Caudate nucleus (tissue), 63 donors: ENCODE measurements at places on chromosomes 1 and 21.

DNA sequence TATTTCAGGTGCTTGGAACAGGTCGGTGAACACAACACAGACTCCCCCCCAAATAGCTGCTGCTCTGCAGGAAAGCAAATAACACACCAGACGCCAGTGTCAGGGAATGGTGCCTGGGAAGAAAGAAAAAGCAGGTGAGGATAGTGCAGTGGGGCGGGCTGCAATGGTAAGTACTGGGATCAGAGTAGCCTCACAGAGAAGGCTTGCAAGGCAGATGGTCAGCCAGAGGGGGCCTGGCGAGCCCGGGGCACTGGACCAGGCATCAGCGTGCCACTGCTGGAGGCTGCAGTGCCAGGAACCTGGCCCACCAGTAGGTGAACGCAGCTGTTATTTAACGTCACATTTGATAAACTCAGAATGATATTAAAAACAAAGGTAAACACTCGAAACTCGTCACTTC lies 60.0 kb downstream of the POFUT2 start:
- no peak for DNase-seq

DNA sequence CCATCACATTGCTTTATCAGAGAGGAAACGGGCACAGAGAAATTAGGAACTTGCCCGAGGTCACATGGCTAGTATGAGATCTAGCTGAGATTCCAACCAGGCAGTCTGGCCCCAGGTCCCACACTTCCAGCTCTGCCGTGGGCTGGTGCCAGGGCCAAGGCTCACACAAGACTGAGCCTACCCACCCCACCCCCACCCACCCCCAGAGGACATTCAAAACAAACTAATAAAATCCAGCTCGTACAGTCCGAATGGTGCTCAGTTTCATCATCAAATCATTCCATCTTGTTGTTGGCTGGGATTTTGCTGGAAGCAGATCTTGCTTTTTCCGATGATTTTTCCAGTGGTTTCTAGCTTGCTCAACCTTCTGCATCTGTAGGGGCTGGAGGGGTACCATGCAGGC lies 27.9 kb downstream of the MATN1 start:
- DNase-seq: no peak

DNA sequence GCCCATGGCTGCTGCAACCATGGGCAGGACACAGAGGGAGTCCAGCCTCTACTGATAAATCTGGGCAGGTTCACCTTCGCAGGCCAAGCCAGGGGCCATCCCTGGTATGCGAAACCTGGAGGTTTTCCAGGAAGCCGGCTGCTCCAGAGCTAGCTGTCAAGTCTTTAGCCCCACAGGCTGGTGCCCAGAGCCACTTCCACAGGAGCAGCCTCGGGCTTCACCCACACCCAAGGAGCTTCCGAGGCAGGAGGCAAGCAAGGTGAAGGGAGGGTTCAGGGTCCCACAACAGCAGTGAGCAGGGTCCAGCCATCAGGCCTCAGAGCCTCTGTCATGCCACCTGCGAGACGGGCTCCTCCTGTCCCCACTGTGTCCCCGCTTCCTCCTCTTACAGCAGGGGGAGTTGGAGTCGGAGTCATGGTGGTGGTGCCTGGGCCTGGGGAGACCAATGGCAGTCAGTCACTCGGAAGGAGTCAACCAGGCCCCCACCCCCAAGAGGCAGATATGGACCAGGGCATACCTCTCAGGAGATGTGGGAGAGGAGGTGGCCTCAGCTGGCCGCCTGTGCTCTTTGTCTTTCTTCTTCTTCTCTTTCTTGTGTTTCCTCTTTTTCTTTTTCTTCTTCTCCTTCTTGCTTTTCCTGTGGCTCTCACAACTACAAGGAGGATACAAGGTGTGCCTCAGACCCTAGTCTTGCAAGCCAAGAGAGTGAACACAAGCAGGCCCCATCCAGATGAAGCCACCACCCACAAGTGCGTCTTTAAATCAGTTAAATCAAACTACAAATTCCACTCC lies 2.1 kb downstream of the C1orf35 start:
- no peak for DNase-seq

DNA sequence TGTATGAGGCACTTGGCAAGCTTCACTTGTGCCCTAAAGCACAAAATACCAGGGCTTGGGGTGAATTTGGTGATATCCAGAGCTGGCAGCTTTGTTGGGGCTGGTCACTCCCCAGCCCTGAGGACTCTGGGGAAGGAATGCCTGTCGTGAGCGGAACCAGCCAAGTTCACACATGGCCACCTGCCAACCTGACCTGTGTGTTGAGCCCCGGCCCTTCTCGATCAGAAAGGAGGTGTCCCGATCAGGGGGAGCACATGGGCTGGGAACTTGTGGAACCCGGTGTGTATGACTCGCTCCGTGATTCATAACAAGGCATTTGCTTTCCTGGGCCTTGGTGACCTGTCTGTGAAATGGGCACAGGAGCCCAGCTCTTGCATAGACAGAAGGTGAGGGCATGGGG lies 43.1 kb downstream of the AGPAT3 start:
- no peak for DNase-seq

DNA sequence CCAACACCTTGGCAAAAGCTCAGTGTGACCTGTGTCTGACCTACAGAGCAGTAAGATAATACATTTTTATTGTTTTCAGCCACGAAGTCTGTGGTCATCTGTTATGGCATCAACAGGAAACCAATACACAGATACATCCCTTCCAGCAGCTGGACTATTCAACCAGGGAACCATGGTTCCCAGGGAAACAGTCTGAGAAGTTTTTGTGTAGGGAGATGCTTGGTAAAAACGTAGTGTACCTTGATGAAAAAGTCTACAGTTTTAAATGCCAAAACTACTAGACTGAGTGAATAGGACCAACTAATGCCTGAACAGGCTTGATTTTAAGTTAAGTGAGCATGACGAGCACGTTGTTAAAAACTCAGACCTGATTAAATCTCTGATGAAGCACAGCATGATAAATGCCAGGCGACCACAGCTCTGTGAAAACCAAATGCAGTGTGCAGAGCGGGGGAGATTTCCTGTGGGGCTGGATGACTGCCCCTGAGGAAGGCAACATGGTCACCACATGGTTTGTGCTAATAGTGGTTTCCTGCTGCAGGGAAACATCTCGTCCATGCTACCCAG lies 228.9 kb downstream of the TNR start:
- DNase-seq: no peak

- no peak for DNase-seq
Measured at GRCh38 chr1:218274511-218274910, 10.6 kb upstream of the RRP15 start.

DNA sequence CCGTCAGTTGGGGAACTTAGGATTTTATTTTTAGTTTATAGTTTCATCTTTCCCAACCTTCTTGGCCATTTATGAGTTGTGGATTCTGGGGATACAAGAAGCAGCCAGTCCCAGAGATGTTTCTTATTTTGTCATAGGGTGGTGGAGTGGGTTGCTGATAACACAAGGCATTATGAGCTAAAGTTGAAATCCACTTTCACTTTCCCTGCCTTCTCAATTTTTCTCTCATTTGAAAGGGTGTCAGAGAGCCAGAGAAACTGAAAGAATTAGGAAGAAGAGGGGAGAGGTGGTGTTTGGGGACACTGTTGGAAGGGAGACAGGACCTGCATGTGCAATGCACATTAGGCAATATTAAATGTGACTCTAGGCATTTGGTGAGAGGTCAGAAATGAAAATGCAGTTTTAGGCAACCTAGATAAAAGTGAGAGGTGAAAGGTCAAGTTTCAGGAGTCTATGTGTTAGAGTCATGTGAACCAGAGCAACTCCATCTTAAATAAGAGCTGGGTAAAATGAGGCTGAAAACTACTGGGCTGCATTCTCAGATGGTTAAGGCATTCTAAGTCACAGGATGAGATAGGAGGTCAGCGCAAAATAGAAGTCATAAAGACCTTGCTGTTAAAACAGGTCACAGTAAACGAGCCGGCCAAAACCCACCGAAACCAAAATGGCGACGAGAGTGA lies 71.1 kb upstream of the F3 start:
- no peak for DNase-seq

DNA sequence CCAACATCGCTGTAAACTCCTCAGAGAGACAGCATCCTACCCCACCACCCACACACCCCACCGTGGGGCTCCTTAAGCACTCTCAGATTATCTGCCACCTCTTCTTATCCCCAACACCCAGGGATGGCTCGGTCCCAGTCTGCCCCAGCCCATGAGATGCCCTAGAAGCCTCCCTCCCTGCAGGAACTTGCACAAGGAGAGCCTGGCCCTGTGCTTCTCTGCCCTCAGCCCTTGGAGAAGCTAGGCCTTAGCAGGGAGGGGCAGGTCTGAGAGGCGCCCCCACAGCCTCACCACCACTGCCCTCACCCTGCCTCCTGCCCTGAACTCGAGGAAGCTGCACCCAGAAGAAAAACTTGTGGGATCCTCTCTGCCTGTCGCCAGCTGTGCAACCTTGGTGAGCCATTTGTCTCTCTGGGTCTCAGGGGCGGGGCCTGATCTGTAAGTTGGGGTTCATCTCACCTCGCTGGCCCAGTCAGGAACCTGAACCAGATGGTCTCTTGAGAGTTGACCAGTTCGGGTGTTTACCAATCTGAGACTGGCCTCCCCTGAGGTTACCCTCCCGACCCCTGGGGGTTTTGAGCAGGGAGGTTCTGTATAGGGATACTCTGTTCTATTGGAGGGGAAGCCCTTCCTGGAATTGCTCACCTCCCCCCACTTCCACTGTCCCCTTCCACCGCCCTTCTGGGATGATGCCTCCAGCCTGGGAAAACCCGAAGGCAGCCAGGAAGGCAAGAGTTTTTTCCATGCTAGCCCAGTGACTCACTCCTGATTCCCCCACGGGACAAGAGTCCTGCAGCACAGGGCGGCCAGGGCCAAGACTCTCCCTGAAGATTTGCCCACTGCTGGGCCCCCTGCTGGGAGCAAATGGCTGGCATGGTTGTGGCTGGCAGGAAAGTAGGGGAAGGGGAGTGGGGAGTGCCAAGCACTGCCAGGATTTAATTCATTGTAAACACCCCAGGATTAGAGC lies at the start of gene S100A3:
S100A3 (minus strand) TSS at position 537 of the 967 bp plus-strand sequence. CDS start 773 bp downstream, outside the sequence.
- no peak for DNase-seq

- DNase-seq: no peak
Measured at GRCh38 chr1:178625695-178626094, 99.3 kb upstream of the RALGPS2 start.

DNA sequence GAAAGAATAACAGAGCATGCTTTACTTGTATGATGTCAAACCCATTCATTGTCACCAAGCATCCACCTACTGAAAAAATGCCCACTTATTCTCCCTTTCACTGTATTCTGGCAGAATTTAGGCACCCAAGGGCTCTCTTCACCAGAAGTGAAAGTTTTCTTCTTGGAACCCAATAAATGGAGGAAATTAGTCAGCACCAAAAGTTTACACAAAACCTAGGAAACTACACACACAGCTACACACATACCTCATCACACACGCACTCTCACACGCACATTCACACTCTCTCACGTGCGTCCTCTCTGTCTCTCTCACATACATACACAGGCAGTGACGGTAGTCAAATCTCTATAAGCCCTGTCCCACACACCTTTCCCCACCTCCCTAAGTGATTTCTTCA lies 37.6 kb downstream of the MCOLN2 start:
- no peak for DNase-seq

GRCh38 chr1:236516929-236517704 lies 6.7 kb upstream of the LGALS8 start:
- DNase-seq: no peak
